Stimulated activated CD4-positive, alpha-beta T cell treated with anti-CD3 and anti-CD28 coated beads, Interleukin-15, amount 100 ng/mL, for 48 hours (primary cell): ENCODE measurements at places on chromosomes 2 and 18.
A peak's percentile ranks its signal among the peaks of the same experiment; 100 is the strongest.

DNA sequence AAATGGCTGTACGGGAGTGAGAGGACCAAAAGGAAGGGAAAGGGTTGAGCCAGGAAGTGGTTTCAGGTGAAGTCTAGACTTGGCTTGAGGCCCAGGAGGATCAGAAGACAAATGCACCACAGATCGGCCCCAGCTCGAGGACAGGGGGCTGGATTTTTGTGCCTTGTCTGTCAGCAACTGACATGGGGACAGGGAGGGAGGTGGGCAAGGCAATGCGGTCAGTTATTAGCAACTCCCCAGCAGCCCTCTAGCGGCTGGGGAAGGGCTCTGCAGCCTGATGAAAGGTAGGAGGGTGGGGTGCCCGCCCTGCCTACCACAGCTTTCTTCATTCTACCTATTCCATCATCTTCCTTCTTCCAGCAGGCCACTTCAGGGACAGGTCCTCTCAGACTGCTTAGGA lies 50.0 kb downstream of the CPO start:
- DNase-seq = peak; percentile 18

- DNase-seq = no peak
Measured at GRCh38 chr18:41630232-41630886, 324.7 kb upstream of the PIK3C3 start.

DNA sequence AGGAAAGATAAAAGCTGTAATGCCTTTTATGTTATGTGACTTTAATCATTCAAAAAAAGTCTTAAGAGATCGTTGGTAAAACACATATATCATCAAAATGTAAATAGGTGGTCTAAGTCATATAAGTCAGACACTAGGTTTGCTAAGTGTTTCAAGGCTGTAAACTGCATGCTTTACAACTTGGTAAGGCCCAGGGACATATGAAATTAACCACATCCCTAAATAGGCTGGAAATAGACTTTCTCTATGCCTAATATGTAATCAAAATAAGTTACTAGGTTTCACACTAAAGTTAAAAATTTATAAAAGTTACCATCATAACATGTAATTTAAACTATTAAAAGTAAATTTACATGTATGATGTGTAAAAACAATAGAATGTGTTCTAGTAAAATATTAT lies 946.3 kb upstream of the LRATD1 start:
- DNase-seq = no peak

- DNase-seq = no peak
Measured at GRCh38 chr2:239736358-239737143, 288.6 kb downstream of the NDUFA10 start.

DNA sequence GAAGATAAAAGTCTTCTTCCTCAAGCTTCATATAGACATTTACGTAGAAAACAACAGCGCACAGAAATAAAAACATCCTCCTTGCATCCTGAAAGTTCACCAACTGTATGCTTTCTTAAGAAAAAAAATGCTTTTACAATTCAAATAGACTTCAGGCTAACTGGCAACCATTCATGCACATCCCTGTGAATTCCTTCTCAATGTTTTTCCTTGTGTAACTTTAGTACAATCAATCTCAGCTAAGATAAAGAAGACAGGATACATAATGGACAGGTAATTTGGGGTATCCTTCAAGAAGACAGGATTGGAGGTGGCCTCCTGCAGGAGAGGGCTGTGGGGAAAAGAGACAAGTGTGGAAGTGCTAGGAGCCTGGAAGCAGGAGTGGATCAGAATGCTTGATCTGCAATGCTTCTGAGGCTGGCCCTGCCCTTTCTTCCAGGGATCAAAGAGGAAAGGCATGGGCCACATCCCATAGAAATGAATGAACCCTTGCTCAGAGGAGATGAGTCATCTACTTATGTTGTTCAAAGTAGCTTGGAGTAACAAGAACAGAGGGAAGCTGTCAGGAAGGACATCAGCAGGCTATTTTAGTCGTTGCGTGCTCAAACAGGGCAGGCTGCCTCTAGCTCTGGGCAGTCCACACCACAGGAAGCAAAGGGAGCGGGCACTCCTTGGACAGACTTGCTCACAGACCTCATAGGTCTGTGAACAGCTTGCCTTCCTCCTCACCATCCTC lies 126.6 kb downstream of the TMEM131 start:
- DNase-seq = no peak

DNA sequence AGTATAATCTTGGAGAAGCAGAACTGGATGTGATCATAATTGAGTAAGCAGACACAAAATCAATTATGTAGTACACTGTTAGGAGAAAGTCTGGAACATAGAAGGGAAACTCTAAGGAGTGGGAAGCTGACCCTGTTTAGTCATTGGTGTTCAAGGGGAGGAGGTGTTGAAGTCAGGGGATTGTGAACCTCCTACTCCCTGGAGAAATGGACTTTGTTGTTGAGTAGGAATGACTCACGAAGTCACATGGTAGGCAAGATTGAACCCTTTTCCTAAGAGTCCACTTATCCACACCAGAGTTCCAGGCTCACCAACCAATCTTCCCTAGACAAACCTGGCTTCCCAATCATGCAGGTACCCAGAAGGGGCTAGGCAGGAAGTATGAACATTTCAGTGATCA lies 81.0 kb upstream of the BCL11A start:
- DNase-seq = no peak

- no peak for DNase-seq
Measured at GRCh38 chr2:20616341-20616871, 34.5 kb downstream of the HS1BP3 start.

GRCh38 chr2:229231328-229231868 lies 39.7 kb downstream of the PID1 start:
- no peak for DNase-seq

DNA sequence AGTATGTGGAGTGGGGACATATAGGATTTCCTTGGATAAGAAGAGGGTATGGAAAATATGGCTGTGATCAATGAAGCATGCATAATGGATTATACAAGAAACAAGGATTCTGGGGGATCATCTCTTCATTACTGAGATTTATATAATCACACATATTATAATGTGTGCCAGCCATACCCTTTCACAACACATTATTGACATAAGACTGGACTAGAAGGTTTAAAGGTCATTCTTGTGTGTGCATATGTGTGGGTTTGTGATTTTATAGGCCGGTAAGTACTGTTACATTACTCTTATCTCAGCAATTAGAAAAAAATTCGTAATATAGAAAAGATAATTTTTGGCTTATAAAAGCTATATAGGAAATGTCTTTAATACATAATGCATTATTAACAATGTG lies 62.2 kb upstream of the DCC start:
- no peak for DNase-seq

- DNase-seq = no peak
Measured at GRCh38 chr18:48914581-48915251, 36.0 kb downstream of the SMAD7 start.

DNA sequence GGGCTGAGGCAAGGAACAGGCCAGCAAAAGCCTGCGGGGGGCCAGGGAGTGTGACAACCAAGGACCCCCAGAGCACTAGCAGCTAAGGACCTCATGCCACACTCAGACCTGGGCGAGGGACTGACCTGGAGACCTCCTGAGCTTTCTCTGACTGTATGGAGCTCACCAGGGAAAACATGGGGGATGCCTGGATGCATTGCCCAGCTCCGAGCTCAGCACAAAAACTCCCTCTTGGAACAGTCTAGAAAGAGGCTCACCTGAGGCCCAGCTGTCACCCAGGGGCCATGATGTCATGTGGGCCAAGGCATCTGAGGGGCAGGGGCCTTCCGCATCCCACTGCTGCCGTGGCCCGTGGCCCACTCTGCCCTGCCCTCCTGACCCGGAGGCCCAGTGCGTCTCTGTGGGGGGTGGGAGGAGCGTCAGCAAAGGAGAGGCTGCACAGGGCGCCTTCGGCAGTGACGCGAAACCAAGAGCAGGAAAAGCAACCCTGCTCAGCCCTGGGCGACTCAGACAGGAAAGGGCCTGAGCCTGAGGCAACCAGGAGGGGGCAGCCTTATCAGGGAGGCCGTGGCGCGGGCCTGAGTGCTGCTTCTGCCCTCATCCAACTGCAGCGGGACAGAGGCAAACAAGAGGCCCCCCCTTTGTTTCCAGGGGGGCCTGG lies 57.3 kb upstream of the ALPP start:
- DNase-seq = peak; percentile 66

DNA sequence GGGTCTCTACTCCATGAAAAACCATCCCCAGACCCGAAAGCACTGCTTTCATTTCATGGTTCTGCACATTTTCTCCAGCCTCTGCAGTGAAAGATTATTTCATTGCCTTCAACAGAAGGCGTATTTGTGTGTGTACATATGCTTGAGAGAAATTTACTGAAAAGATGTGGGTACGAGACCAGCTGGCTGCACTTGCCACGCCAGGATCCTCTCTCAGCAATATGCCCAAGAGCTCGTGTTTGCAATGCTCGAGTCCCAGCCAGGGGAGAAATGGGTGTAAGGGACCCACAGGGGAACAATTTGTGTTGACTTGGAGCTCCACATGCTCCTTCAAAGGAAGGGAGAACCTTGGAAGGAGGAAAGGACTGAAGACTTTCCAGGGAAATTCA lies 37.3 kb downstream of the TMEM177 start:
- no peak for DNase-seq

- peak; percentile 19 for DNase-seq
Measured at GRCh38 chr2:54673501-54673998, 49.9 kb upstream of the EML6 start.

DNA sequence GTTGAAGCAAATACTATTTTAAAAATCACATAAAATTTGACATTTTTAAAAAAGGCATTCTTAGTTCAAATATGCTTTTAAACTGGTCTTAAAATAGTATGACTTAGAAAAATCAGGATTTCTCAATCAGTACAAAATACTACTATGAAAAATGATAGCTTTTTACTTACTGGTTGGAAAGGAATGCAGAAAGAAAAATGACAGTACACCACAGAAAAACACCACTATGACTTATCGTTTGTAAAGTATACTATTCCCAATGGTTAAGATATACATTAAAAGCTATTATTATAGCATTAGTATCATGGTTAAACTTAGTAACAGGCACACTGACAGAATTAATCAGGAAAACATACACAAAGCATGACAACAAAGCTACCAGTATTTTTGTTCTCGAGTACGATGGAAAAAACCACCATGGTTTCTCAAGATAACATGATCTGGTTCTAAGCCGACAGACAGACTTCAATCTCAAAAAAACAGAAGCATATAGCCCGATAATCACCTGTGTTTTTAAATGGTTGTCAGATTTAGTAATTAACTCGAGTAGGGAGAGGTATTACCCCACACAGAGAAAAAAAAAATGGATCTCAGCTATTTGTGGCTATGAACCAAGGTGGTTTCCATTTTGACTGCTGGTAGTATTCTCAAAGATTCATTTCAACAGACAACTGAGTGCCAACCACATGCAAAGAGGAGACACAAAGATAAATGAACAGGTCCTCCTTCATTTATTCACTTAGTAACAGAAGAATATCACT lies 39.1 kb downstream of the CUL3 start:
- DNase-seq = no peak

- no peak for DNase-seq
Measured at GRCh38 chr18:75474332-75474731, 46.8 kb upstream of the SMIM21 start.

DNA sequence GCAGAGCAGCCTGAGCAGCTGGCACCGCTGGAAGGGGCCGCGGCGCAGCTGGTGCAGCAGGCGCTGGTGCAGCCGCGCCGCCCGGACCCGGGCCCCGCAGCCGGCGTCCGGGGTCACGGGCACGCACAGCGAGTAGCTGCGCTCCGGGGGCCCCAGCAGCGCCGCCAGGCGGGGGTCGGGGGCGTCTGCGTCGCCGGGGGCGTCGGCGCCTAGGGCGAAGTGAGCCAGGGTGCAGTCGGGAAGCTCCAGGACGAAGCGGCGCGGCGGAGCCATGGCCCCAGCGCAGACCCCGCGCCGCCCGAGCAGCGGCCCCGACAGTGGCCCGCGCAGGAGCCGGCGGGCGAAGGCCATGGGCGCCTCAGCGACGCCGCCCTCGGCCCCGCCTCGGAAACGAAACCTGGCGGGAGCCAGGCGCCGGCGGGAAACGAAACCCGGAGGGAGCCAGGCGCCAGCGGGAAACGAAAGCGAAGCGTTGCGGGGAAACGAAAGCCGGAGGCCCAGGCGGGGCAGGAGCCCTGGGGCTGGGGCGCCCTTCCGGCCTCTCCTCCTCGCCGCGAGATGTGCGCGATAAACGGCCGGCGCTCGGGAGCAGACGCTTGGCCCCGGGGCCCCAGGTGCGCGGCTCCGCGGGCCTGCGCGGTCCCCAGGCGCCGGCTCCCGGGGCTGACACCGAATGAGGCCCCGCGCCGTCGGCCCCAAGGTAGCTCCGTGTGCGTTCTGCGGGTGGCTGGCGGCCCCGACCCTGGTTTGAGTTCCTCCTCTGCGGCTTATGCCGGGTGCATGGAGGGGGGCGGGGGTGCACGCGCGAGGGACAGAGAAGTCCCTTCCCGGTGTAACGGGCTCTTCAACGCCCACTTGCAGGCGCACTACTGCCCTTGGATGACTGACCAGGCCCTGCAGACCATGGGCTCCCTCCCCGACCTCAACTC lies at the start of gene CMPK2:
Gene CMPK2, minus strand, starts transcription at position 562 of the 929 bp plus-strand sequence. Its CDS starts 211 bp downstream, at position 351.
- peak; percentile 59 for DNase-seq
